ENCODE measurements at places on chromosomes 1 and 21. TPM values are rescaled to one million over a fixed set of nuclear protein-coding genes. Genes with fewer than 3 reads are reported as not detected.

GRCh38 chr1:55476445-55477015 is 261.4 kb upstream of the USP24 start:
- H3K4me1 ChIP-seq = no peaks in the 10 kb centered on the region
- no peak overlapping the region for H3K27ac ChIP-seq
- no peak overlapping the region for H3K4me3 ChIP-seq
- H3K36me3 ChIP-seq = no peaks in the 10 kb centered on the region
- peaks cover 18% of the 10 kb centered on the region for H3K27me3 ChIP-seq

GRCh38 chr1:221343607-221344006 is 398.3 kb downstream of the DUSP10 start:
- DNase-seq = no peak
- H3K4me1 ChIP-seq = no peaks in the 10 kb centered on the region
- H3K36me3 ChIP-seq = no peaks in the 10 kb centered on the region
- no peak overlapping the region for H3K4me3 ChIP-seq

GRCh38 chr1:80929868-80930508 is 870.7 kb upstream of the ADGRL2 start:
- H3K4me3 ChIP-seq = no peak overlapping the region
- H3K4me1 ChIP-seq = no peaks in the 10 kb centered on the region
- no peak overlapping the region for H3K27ac ChIP-seq
- no peaks in the 10 kb centered on the region for H3K36me3 ChIP-seq
- no peaks in the 10 kb centered on the region for H3K27me3 ChIP-seq

GRCh38 chr1:225544263-225544662 is 108.7 kb downstream of the ENAH start:
- no peak overlapping the region for H3K27ac ChIP-seq
- peaks cover 5% of the 10 kb centered on the region for H3K27me3 ChIP-seq
- H3K4me3 ChIP-seq = no peak overlapping the region
- DNase-seq = no peak
- peaks cover 2% of the 10 kb centered on the region for H3K4me1 ChIP-seq

DNA sequence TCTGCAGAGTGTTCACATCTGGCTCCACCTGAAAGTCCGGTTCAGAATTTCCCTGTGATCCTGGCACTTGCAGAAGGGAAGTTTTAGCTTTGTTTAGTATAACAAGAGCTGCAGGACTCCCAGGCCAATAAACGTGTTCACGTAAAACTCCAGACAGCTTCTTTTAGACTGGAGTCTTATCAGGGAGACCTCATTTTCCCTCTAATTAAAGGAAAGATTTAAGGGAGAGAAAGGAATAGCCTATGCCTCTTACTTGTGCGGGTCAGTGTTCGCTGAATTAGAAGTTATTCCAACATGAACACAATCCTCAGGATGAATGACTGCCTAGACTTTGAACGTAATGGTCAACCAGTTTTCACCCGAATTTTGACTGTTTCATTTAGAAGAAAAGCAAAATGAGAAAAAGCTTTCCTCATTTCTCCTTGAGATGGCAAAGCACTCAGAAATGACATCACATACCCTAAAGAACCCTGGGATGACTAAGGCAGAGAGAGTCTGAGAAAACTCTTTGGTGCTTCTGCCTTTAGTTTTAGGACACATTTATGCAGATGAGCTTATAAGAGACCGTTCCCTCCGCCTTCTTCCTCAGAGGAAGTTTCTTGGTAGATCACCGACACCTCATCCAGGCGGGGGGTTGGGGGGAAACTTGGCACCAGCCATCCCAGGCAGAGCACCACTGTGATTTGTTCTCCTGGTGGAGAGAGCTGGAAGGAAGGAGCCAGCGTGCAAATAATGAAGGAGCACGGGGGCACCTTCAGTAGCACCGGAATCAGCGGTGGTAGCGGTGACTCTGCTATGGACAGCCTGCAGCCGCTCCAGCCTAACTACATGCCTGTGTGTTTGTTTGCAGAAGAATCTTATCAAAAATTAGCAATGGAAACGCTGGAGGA is 202.1 kb upstream of the SGIP1 start:
- no peaks in the 10 kb centered on the region for H3K27me3 ChIP-seq
- peak; percentile 63 for DNase-seq
- peak overlapping the region; percentile 98 for H3K4me3 ChIP-seq
- H3K27ac ChIP-seq = peak overlapping the region; percentile 93
- peaks cover 49% of the 10 kb centered on the region for H3K4me1 ChIP-seq

DNA sequence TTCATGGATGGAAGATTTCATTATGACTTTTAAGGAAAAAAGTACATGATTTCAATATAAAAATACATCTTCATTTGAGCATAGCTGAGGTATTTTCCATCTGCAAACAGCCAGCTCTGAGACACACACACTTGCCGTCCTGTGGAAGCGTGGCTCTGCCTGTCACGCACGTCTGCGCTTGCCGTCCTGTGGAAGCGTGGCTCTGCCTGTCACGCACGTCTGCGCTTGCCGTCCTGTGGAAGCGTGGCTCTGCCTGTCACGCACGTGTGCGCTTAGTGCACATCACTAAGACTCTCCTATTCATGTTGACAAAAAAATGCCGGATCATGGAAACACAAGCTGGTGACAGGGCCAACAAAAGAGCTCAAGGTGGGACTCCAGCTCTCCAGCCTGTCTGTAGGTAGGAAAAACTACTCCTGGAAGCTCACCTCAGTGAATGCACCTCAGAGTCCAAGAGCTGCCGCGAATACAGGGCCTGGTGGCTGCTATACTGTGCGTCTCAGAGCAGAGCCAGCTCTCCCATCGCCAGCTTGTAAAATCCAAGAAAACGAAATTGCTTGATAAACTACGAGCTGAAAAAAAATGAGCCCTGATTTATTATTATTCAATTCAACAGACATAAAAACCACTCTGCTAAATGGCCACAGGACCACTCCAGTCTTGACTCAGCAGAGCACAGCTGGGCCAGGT is 69.3 kb downstream of the SLC37A1 start:
- no peak overlapping the region for H3K4me3 ChIP-seq
- H3K27me3 ChIP-seq = no peaks in the 10 kb centered on the region
- DNase-seq = no peak
- H3K36me3 ChIP-seq = no peaks in the 10 kb centered on the region
- H3K27ac ChIP-seq = no peak overlapping the region

- no peak overlapping the region for H3K27ac ChIP-seq
- H3K27me3 ChIP-seq = peaks cover 16% of the 10 kb centered on the region
- no peaks in the 10 kb centered on the region for H3K4me1 ChIP-seq
- H3K36me3 ChIP-seq = no peaks in the 10 kb centered on the region
Measured at GRCh38 chr1:153248176-153248879, 11.2 kb upstream of the LORICRIN start.

Gene SORT1
- total RNA-seq = 3.2 TPM

Gene DNALI1
- 0.13 TPM for total RNA-seq

Gene IVL
- total RNA-seq = not detected

Gene C1orf146
- total RNA-seq = not detected

Gene KLHL21
- 26.7 TPM for total RNA-seq

Gene TTLL7
- 2.2 TPM for total RNA-seq

Gene METTL13
- total RNA-seq = 44.5 TPM

Gene ORC1
- total RNA-seq = 28.3 TPM

Gene PTGFRN
- total RNA-seq = 2.8 TPM

Gene EXTL1
- total RNA-seq = not detected

Measured in activated CD4-positive, alpha-beta memory T cell treated with anti-CD3 and anti-CD28 coated beads, Interleukin-2, amount 10 ng/mL, durations not matched to agents 7 days and 5 days (primary cell).